Activated T-cell treated with anti-CD3 and anti-CD28 coated beads, Interleukin-2, amount 50 U/mL, for 72 hours (primary cell): ENCODE measurements at places on chromosomes 13 and 19.

GRCh38 chr19:10752237-10752912 lies 34.5 kb downstream of the DNM2 start:
- DNase-seq = no peak

DNA sequence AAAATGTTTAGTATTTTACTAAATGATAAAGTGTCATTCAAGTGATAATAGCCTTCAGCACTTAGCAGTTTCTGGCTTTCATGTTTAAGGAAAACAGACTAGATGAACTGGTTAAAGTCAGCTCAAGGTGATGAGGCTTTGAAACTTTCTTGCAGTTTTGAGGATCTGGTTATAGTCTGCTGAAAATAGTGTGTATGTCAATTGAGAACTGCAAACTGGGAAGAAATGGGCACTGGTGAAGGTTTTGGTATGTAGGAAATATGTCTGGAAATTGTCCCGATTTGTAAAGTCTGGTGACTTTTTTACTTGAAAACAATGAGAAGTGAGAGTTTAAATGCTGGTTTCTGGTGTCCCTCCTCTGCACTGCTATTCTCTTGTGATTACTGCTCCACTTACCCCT lies 36.8 kb upstream of the SOX21 start:
- no peak for DNase-seq

- DNase-seq = peak; percentile 81
These were observed at the start of gene TDRD3 for GRCh38 chr13:60396783-60397703. TSS of gene TDRD3 (plus strand) at chr13:60397220. CDS start at chr13:60397365, 145 bp downstream.

GRCh38 chr19:14158276-14159023 lies 22.1 kb upstream of the ASF1B start:
- no peak for DNase-seq

- no peak for DNase-seq
These were observed 23.1 kb downstream of the MAP2K2 start for GRCh38 chr19:4100647-4101495.

DNA sequence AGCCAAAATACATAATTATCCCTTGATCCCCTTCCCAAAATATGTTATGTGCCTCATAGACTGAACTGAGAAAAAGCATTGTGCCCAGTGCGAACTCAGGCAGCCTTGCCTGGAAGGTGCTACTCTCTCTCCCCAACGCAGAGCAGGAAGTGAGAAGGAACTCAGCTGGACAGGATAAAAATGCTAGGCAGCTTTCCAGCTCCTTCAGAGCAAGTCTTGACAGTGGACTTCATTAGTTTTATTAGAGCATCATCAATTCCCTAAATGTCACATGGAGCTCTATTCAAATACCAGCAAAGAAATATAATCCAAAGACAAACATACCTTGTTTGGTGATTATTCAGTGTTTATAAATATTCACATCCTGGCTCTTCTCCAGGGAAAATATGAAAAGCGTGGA lies 202.4 kb downstream of the RFC3 start:
- no peak for DNase-seq

- no peak for DNase-seq
These were observed 58.8 kb downstream of the GGACT start for GRCh38 chr13:100529666-100530377.

DNA sequence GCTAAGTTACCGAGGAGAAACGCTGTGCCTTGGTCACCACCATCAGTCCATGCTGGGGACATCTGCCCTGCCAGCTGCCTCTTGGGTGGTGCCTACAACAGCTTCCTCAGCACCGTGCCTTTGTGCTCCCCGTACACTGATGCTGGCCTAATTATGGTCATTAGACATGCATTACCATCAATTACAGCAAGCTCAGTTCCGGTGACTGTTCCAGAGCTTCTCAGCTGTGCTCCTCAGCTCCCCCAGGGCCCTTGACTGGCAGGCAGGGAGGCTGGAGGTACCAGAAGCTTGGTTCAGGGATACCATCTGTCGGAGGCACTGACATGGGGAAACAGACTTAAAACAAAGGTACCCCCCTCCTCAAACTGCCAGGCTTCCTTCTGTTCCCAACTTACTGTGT lies 40.2 kb downstream of the CILP2 start:
- DNase-seq = no peak

DNA sequence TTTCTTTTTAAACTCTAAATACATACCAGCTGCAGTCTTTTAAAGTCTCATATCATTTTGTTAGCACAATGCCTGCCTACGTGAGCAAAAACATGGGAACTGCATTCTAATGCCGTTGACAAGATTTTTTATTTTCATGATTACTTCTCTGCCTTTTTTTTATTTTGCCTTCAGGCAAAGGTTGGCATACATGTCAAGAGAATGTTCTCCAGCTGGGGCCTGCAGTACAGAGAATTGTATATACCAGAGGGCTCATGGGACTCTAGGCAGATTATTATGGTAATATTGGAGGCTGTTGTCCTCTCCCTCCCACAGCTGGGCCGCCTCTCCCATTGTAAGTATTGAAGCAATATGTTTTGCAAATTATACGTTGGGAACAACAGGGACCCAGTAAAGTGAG lies 53.9 kb upstream of the OBI1 start:
- DNase-seq = no peak

DNA sequence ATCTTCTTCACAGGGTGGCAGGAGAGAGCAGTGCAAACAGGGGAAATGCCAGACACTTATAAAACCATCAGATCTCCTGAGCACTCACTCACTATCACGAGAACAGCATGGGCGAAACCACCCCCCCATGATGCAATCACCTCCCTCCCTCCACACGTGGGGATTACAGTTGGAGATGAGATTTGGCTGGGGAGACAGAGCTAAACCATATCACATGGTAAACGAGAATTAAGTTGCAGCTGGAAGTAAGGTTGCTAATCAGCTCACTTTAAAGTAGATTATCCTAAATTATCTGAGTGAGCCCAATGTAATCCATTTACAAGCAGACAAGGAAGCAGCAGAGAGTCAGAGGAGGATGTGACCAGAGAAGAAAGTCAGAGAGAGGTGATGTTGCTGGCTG lies 102.2 kb upstream of the IPO5 start:
- no peak for DNase-seq

DNA sequence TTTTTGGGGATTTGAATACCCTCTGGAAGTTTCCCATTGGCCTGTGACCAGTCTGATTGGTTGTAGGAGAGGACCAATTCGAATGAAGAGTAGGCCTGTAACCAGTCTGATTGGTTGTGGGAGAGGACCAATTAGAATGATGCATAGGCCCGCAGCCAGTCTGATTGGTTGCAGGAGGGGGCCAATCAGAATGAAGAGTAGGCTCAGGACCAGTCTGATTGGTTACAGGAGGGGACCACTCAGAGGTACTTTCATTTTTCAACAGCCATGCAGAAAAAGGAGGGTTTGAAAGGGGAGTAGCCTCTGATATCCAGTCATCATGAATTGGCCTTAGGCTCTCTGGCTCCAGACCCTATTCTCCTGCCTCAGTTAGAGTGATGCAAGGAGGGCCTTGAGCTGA lies 30.4 kb upstream of the SLC1A5 start:
- peak; percentile 10 for DNase-seq

GRCh38 chr19:35331551-35332214 lies 2.7 kb downstream of the CD22 start:
- DNase-seq = no peak

DNA sequence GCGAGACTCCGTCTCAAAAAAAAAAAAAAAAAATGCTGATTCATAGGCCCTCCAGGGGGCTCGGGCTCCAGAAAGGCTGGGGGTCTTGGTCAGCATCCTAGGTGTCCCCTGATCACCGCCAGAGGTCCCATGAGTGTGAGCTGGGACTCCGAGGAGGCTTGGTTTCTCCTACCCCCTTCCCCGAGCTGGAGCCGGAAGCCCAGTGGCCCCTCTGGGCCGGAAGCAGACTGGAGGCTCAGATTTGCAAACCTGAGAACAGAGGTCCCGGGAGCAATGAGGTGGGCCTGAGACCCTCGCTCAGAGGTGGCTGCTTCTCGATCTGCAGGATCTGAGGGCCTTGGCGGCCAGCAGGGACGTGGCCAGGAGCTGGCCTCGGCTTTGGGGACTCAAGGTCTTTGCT lies 41.5 kb downstream of the EFNA2 start:
- DNase-seq = no peak

GRCh38 chr13:94658926-94659597 lies 53.3 kb downstream of the SOX21 start:
- DNase-seq = no peak

DNA sequence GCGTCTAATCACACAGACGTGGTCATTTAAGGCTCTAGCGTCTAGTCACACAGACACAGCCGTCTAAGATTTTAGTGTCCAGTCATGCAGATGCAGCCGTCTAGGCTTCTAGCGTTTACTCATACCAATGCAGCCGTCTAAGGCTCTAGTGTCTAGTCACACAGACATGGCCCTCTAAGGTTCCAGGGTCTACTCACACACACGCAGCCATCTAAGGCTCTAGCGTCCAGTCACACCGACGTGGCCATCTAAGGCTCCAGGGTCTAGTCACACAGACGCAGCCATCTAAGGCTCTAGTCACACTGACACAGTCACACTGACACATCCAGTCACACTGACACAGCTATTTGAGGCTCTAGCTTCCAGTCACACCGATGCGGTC lies 55.7 kb downstream of the KLF2 start:
- DNase-seq = no peak

DNA sequence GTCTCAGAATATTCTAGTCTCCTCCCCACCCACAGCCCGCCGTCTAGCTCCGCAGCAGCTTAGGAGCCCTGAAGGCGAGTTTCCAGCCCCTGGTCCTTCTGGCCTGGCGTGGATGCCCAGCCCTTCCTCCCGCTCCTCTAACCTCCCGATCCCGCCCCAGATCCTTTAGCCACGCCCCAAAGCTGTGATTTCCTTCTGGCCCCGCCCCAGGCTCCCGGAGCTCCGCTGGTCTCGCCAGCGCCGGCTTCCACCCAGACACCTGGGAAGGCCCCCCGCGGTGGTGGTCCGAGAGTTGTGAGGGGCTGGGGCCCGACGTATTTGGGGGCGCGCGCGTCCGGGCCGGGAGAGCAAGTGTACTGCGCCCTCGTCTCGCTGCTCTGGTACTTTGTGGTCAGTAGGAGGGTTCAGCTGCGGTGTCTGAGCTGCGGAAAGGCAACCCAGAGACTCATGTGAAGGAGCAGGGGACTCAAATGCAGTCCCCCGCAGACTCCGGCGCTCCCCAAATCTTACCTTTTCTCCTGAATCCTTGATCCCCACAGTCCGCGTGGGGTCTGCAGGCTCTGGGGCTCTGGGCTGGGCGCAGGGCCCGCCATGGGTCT lies at the start of gene CGB7:
TSS of gene CGB7 (minus strand) at position 114 of the 599 bp plus-strand sequence. CDS start 2,374 bp downstream, outside the sequence.
- DNase-seq = peak; percentile 40

GRCh38 chr19:57210381-57210780 lies 19.1 kb downstream of the ZNF264 start:
- no peak for DNase-seq
